ENCODE measurements at places on chromosomes 4 and X.

DNA sequence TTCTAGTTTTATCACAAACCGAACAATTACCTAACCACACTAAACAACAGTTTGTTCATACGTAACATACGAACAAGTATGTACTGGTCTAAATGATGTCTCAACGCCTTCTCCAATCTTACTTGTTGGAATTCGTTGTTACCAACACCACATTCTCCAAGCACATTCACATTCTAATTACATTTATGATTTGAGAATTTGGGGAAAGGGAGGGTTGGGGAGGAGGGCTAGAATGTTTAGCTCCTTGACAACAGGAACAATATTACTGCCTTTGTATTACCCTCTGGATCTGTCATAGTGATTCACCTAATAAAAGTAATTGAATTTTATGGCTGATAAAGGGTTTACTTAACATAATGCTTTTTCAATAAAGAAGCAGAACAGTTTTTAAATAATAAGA lies 24.4 kb downstream of the LCORL start:
- no peak for DNase-seq

DNA sequence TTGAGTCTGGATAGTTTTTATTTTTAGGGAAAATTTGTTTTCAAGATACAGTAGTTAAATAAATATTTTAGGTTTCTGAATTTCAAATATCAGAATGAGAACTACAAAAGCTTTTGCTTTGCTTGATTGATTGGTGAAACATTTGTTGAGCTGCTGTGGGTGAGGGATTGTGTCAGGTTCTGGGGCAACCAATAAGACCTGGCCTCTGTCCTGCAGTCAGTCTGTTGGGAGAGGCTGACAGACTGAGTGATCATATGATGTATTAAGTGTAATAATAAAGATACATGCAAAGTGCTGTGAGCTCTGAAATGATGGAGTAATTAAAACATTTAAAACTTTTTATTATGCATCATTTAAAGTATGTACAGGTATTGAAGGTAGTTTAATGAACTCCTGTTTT lies 9.6 kb downstream of the KDM6A start:
- DNase-seq, result no peak

GRCh38 chrX:103615781-103616371 lies 8.1 kb downstream of the TCEAL3 start:
- DNase-seq, result no peak

DNA sequence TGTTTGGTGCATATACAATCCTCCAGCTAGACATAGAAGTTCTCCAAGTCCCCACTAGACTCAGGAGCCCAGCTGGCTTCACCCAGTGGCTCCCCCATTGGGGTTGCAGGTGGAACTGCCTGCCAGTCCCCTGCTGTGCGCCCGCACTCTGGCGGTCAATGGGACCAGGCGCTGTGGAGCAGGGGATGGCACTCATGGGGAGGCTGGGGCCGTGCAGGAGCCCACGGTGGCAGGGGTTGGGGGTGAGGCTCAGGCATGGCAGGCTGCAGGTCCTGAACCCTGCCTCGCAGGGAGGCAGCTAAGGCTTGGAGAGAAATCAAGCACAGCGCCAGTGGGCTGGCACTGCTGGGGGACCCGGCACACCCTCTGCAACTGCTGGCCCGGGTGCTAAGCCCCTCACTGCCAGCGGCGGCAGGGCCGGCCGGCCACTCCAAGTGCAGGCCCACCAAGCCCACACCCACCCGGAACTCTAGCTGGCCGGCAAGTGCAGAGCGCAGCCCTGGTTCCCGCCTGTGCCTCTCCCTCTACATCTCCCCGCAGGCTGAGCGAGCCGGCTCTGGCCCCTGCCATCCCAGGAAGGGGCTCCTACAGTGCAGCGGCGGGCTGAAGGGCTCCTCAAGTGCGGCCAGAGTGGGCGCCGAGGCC lies 12.7 kb upstream of the TMPRSS11D start:
- DNase-seq, result no peak

DNA sequence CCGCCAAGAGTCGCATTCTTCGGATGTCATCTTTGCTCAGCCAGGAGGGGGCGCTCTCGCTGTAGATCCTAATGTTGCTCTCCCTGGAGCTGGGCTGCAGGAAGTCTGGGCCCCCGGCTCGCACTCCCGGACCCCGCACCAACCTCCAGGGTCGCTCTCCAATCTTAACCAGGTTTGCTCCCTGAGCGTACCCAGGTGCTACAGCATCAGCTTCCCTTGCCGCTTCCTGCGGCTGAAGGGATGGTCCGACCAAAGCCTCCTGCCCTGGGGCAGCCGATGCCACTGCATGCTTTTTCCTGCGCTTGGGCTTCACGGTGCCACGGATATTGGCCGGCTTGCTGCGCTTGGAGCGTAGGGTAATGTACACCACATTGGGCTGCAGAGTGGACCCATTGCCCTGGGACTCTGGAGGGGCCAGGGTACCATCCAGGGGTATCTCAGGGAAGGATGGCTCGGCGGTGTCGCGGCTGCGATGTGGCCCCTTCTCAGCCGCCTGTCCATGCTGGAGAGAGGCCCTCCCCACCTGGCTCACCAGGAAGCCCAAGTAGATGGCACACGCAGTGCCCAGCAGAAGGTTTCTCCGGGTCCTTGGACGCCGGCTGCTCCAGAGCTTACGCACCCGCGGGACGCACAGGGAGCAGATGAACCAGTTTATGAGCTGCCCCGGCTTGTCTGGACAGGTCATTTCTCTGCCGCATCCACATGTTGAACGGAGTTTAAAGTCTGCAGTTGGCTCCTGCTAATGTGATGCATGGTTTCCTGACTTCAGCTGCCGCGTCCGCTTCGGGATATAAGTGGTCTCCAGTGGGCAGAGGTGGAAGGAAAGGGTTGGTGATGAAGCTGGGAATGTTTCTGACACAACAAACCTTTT lies 1.9 kb downstream of the GASK1B start:
- no peak for DNase-seq
